Activated CD4-positive, alpha-beta memory T cell treated with anti-CD3 and anti-CD28 coated beads, Interleukin-2, amount 10 ng/mL, durations not matched to agents 7 days and 5 days (primary cell): ENCODE measurements at places on chromosomes 1 and 21.

GRCh38 chr1:23079025-23079424 lies 59.8 kb downstream of the KDM1A start:
- DNase-seq, result no peak

DNA sequence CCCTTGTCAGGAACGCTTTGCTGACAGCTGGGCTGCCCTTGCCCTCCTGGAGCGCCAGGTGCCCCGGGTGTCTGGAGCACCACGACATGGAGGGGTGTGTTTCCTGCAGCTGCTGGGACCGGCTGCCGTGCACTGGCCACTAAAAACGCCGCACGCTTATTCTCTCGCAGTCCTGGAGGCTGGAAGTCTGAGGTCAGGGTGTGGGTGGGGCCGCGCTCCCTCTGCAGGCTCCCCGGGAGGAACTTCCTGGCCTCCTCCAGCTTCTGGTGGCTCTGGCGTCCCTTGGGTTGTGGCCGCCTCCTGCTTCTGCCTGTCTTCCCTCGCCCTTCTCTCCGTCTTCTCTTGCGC lies 28.0 kb upstream of the PLCH2 start:
- no peak for DNase-seq

DNA sequence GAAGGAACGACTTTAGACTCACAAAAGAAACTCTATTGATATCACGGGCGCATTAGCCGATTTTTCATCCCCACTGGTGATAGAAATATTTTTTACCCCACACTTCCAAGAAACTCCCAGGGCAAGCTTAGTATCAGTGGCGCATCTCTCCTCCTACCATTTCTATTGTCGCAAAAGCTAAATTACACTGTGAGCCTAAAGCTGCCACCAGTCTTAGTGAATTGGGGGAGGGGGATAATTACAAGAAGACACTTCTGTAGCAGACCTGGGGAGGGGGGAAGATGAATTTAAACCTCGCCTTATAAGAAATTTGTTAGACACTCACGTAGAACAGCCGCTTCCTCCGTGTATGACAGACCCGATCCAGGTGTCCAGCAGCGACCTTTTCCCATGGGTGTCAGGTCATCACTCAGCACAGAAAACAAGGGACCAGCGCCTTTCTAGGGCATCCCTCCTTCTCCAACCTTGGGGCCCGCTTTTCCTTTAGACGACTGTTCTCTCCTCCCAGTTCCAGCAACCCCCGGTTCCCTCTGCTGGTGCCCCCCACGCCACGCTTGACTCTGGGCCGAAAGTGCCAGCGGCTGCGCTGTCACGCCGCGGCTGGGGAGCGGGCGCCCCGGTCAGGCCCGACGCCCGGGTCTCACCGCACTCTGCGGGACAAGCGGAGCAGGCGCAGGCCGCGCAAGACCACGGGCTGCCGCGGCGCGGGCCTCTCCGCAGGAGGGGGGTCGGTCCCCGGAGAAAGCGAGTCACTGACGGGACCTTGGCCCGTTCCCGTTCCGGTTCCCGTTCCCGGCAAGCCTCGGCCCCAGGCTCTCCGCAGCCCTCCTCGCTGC lies 821 bp downstream of the PHC2 start:
- DNase-seq, result no peak

- DNase-seq, result no peak
Observed at GRCh38 chr1:25743164-25744139, 56.5 kb upstream of the SELENON start.

- DNase-seq, result no peak
Observed at GRCh38 chr1:232894436-232894835, 56.0 kb upstream of the NTPCR start.

DNA sequence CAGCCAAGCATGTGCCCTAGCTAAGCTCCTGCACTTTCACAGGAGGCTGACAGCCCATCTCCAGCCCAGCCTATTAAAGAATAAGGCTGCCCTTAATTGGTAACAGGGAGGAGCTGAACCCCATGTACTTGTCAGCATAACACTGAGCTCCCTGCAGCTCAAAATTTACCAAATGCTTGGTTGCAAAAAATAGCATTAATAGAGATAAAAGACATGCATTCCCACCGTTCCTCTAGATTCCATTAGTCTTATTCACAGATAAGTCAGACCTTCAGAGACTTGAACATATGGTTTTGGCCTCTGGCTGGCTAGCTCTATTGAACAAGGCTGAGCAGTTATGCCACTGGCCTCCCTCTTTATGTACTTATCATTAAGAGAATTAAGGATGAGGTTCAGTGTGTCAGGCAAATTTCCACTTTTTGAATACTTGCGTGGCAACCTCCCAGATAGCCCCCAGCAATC lies 29.2 kb downstream of the OLFML3 start:
- DNase-seq, result no peak
